Progenitor cell of endocrine pancreas (in vitro differentiated cells): ENCODE measurements at places on chromosomes 5 and 9.

GRCh38 chr5:2256691-2257280, 374.1 kb upstream of the IRX4 start:
- DNase-seq: no peak

GRCh38 chr5:58231041-58231440, 228.8 kb downstream of the PLK2 start:
- no peak for DNase-seq

DNA sequence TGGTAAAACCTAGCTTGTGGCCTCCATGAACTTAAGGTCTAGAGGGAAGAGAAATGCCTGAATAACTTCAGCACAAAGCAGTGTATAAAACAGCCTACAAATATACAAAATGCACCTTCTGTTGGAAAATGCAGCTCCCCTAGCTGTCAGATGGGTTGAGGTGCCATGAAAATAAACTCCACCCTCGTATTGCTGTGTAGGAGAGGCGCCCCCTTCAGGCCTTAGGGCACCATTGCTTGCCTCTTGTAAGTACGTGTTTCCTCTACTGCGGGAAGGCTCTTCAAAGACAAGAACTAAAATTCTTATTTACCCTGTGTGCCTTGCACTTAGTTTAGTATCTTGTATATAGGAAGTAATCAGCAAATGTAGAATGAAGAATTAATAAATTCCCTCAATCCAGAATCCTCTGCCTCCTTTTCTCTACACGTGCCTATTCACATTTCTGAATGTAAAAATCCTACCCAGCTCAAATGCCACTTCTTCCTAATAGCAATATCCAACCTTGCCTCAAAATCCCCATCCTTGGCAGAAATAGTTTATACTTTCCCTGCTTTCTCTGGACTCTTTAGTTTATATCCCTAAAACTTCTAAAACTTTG, 393.7 kb upstream of the PDE4D start:
- DNase-seq: no peak

DNA sequence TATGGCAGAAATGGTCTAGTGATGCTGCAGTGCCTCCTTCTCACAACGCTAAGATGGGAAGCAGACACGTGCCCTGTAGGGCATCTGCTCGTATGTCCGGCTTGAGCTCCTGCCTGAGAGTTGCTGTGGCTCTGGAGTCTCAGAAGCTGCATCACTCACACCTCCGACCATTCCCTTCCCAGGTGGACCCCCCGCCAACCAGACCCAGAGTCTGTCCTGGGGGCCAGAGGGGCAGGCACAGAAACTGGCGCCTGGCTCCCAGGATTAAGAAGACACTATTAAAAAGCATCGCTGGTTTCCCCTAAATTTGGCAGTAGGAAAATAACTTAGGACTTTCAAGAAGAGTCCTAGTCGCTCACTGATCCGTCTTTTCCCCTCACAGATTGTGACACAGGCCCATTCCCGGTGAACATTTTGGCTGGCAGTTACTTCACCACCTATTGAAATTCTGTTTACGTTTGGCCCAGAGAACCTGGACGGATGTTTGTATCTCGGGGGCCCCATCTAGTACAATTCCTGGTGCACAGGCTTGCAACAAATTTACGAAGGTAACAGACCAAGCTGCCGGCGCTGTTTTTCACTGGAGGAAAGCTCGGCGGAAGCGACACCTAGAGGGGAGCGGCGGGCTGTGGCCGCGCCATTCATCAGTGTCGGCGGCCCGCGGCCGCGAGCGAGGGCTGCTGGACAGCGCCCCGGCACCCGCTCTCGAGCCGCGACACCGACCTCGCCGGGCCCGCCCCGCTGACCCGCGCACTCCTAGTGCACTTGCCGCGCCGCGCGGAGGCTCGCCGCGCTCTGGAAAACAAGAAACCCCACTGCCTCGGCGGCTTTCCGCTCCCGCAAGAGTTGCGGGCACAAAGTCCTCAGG, 1.6 kb downstream of the FSTL4 start:
- peak; percentile 70 for DNase-seq

- DNase-seq: no peak
These were observed 52.8 kb downstream of the PTCD2 start for GRCh38 chr5:72372923-72373322.

DNA sequence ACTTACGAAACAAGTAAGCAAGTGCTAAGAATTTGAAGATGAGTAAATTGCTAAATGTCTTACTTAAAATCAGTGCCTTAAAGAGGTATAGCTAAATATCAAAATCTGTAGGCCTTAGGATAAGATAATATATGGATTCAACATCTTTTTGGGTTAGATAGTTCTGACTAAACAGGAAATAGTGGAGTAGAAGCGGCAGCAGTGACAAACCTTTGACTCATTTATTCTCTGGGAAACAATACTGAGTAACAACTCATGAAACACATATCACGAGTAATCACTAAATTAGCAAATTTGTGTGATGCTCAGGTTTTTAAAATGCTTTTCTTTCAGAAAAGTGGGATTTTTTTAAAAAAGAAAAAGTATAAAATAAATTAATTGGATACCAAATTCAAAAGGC, 762.1 kb upstream of the TYRP1 start:
- DNase-seq: no peak

DNA sequence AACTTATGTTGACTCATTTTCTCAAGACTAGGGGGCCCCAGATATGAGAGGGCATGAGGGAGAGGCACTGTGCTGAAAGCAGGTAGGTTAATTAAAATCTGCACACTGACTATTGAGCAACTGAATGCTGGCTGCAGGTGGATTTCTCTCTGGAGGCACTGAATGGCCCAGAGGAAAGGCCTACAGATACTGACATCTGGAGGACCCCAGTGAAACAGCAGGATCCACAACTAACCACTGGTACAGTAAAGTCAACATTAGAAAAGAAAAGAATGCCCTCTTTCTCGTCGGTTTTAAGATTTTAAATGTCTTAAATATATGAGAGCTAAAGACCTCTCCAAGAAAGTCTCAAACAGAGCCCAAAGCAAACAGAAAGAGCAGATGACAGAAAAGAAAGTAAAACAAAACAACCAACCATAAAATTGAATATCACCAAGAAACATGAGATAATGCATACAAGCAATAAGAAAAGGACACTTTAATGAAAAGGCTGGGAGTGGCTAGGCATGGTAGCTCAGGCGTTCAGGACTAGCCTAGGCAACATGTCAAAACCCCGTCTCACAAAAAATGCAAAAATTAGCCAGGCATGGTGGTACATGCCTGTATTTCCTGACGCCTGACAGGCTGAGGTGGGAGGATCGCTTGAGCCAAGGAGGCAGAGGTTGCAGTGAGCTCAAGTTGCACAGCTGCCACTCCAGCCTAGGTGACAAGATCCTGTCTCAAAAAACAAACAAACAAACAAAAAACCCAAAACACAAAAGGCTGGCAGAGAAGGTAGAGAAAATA, 43.3 kb downstream of the PUM3 start:
- DNase-seq: no peak

GRCh38 chr9:107975426-107976010, 485.9 kb upstream of the KLF4 start:
- DNase-seq: no peak

DNA sequence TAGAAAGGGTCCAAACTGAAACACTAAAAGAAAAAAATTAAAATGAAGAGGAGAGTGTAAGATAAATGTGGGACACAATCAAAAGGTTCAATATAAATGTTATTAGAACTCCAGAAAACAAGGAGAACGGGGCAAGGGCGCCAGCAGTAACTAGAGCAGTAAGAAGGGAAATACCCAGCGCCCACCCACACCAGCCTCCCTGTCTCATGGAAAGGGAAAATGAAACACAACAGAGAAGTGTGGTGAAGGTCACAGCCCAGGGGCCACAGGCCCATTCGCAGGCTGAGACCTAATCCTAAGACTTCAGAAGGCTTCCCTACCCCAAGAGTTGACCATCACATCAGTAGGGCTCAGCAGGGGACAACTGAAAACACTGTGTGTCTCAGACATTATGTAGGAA, 45.8 kb upstream of the CLK4 start:
- no peak for DNase-seq

GRCh38 chr5:85441156-85441555, 1056.5 kb upstream of the EDIL3 start:
- no peak for DNase-seq

GRCh38 chr9:131804826-131805225, 65.0 kb upstream of the RAPGEF1 start:
- DNase-seq: no peak

GRCh38 chr9:113356686-113357292, 7.4 kb downstream of the BSPRY start:
- DNase-seq: no peak

DNA sequence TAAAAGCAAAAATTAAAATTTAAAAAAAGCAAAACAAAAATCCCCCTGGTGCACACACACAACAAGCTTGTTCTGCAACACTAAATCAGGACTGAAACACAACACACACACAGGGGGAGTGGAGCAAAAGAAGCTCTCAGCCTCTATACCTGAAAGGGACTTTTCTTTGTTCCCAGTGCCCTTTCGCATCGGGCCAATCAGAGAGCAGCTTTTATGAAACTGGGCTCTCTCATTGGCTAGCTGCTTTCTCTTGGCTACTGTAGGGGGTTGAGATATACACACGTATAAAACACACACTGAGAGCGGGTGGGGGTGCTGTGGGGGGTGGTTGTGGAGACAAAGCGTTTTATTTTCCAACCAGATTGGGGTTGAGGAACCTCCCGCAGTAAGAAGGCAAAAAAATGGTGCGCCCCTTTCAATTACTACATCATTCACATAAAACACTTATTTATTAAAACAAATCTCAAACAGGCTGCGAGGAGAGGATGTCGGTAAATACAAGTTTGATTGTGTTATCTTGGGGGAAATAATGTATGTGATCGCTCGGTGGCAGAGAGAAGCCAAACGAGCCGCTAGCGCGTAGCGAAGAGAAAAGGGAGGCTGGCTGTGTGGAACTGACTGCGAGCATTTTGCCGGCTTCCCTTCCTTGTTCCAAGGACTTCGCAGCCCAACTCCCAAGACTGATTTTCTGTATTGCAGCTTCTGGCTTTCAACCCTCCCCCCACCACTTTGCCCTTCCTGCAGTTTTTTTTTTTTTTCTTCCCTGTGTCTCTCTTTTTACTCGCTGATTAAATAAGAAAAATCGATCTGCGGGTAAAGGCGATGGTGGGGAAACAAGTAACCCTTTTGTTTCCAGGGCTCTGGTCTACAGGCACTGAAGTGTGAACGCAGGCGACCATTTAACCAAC, 2.5 kb upstream of the ZNF608 start:
- peak; percentile 58 for DNase-seq

- DNase-seq: no peak
These were observed 35.8 kb downstream of the ZCCHC7 start for GRCh38 chr9:37156205-37156604.

- no peak for DNase-seq
These were observed 115.7 kb downstream of the PAPPA start for GRCh38 chr9:116269250-116269649.

GRCh38 chr9:69672596-69673310, 582 bp upstream of the APBA1 start:
- DNase-seq: peak; percentile 83

DNA sequence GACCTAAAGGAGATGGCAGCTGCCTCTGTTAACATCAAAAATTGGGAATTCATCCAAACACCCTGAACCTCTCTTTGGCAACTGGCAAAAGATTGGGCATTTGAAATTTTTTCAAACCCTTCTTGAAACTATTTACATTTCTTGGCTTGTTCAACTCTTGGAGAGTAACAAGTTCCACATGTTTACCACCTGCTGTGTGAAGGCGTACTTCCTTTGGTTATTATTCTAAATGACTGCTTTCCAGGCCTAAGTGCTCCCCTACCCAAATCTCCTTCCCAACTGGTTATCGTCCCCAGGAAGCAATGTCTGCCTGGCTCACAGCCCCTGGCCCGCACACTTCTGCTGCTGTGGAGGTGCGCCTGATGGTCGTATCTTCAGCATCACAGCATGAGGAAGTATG, 422.7 kb downstream of the DMAC1 start:
- no peak for DNase-seq

DNA sequence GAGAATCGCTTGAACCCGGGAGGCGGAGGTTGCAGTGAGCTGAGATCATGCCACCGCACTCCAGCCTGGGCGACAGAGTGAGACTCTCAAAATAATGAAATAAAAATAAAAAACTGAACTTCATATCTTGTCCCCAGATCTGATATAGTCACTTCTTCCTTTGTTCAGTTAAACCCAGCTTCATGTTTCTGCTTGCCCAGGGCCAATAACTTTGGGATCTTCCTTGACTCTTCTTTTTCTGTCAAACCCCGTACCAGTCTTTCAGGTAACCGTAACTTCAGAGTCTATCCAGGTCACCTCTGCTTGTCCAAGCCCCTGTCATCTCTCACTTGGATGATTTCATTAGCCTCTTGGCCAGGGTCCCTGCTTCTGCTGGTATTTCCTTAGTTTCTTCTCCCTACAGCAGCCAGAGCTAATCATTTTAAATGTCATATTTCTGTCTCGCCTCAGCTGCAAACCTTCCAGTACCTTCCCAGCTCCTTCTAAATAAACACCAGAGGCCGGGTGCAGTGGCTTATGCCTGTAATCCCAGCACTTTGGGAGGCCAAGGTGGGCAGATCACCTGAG, 19.7 kb upstream of the ABL1 start:
- no peak for DNase-seq

DNA sequence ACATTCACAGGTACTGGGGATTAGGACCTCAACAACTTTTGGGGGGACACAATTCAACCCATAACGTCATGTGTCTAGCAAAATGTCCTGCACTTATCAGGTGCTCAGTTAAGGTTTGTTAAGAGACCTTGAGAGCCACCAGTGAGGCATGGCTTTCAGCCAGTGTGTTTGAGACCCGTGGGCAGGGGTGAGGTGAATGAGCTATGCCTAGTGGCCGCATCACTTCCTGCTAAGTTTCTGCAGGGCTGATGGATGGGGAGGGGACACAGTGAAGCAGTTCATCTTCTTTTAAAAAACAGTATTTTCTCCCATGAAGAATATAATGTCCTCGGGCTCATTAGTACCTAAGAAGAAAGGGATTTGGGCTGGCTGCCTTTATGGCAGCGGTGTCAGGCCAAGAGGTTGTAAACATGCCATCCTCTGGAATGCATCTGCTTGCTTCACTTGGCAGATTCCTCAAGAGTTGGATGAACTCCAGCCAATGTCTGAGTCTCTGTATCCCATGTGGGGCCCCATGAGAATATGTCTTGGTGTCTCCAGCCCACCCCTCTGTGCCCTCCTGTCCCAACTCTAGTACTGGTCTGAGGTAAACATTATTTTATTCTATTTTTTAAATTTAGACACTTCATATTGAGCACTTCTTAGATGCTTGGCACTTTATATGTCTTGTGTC, 282.2 kb downstream of the CWC27 start:
- DNase-seq: no peak

GRCh38 chr5:42854795-42855194, 43.1 kb upstream of the SELENOP start:
- DNase-seq: no peak

GRCh38 chr9:396396-396795, 181.7 kb downstream of the DOCK8 start:
- DNase-seq: no peak

GRCh38 chr5:56003179-56003578, 8.4 kb upstream of the IL6ST start:
- DNase-seq: no peak
